ENCODE measurements at places on chromosomes 3 and 15. TPM values are rescaled to one million over a fixed set of nuclear protein-coding genes. Genes with fewer than 3 reads are reported as not detected.

Gene GABRB3
- total RNA-seq: 0.95 TPM

Gene PLSCR5
- total RNA-seq: not detected

Gene C3orf70
- 0.57 TPM for total RNA-seq

Gene NDUFB5
- total RNA-seq: 107 TPM

Gene CACNA2D3
- 1.2 TPM for total RNA-seq

Gene USP8
- total RNA-seq: 45.2 TPM

Gene TMC3
- not detected for total RNA-seq

Gene CFAP100
- total RNA-seq: not detected

Gene ADGRG7
- not detected for total RNA-seq

Gene REC114
- total RNA-seq: not detected

Gene PYGO1
- 1.3 TPM for total RNA-seq

All from esophagus squamous epithelium (tissue), 5 donors.